Stromal cell of bone marrow (primary cell): ENCODE measurements at places on chromosomes 1 and 21.

DNA sequence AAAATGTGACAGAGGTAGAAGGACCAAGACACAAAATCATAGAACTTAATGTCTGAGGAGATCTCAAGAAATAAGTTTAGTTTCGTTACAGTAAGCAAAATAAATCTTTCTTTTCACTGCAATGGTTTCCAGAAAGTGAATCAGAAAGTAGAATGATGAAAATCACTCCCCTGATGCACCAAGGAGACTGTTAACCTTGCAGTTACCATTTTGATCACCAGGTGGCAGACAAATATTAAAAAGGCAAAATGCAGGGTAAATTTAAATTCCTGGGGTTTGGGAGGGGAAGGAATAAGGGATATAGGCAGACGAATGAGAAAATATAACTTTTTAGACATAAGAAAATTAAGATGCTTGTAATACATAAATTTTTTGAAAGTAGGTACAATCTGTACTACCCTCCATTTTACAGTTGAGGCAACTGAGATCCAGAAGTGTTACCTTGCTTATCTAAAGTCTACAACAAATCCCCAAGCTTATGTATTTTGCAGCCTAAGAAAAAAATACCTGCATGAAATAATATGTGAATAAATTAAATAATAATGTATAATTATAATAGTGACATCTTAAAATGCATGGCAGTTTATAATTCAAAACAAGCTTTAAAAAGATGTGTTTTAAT is 253.2 kb downstream of the CRB1 start:
- peak; percentile 25 for DNase-seq

- DNase-seq: no peak
Observed at GRCh38 chr21:45949928-45950739, 31.4 kb upstream of the COL6A1 start.

- no peak for DNase-seq
Observed at GRCh38 chr1:247562198-247562597, 13.3 kb downstream of the GCSAML start.

- DNase-seq: no peak
Observed at GRCh38 chr1:173415490-173415889, 61.6 kb upstream of the PRDX6 start.

GRCh38 chr1:24141311-24141997 is 1.5 kb downstream of the IL22RA1 start:
- DNase-seq: no peak

DNA sequence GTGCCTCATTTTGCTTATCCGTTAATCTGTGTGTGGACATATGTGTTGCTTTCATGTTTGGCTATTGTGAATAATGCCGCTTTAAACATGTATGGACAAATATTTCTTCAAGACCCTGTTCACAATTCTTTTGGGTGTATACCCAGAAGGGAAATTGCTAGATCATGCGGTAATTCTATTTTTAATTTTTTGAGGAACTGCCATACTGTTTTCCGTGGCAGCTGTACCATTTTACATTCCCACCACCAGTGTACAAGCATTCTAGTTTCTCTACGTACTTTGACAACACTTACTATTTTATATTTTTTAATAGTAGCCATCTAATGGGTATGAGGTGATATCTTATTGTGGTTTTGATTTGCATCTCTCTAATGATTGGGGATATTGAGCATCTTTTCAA is 7.1 kb upstream of the NID1 start:
- DNase-seq: no peak

DNA sequence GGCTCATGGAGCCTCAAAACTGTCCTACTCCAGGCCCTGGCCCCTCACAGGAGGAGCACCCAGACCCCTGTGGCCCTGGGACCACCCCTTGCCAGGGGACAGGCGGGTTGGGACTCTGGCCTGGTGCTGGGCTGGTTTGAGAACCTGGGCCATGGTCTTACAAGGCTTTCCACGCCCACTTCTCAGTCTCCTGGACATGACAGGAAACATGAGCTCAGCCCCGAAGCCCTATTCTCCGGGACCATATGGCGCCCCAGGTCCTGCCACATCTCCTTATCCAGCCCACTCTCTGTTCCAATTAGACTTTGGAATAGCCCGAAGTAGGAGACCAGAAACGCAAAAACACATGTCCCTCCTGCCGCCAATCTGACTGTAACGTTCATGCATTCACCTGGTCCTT is 47.9 kb downstream of the KCNAB2 start:
- DNase-seq: no peak

DNA sequence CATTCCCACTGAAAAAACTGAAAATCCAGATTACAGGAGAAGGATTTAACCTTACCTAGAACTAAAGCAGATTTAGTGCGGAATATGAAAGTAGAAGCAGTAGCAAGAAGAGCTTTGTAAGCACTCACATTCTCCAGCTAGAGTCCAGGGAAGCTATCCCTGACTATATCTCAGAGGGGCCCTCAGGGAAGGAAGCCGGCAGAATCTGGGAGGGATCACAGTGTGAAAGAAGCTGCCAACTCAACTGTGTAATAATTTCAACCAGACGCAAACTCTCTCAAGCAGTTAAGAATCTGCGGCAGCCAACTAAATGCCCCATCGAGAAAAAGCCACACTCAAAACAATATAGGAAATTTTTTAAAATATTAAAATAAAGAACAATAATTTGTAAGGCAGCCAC is 163.8 kb downstream of the EIF4G3 start:
- DNase-seq: peak; percentile 63

DNA sequence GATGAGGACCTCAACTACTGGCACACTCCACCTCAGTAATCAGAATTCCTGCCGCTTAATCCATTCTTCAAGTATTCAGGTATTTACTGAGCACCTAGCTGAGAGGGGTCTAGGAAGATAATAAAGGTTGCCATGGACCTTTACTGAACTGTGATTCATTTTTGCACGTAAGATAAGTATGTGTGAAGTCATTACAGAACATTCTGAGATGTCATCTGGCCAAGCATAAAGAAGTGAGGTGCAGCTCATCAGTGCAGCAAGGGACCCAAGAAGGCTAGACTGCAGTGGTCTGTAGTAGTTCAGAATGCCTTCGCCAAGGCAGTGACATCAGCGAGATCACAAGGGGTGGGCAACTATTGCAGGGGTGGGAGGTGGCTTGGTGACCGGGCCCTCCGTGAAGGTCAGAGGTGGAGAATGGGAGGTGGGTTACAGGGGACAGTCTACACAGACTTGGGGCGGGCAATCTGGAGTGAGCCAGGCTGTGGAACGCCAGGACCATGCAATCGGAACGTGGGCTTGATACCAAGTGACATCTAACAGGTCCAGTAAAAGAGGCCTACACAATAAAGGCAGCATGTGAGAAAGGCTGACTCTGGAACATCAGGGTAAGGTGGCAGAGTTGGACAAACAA is 107.4 kb downstream of the SLC45A1 start:
- DNase-seq: no peak
